AG08395 (cell line): ENCODE measurements at places on chromosomes 5 and 9.
A peak's percentile ranks its signal among the peaks of the same experiment; 100 is the strongest.

- no peak for DNase-seq
Measured at GRCh38 chr5:25027061-25027460, 382.3 kb upstream of the CDH10 start.

DNA sequence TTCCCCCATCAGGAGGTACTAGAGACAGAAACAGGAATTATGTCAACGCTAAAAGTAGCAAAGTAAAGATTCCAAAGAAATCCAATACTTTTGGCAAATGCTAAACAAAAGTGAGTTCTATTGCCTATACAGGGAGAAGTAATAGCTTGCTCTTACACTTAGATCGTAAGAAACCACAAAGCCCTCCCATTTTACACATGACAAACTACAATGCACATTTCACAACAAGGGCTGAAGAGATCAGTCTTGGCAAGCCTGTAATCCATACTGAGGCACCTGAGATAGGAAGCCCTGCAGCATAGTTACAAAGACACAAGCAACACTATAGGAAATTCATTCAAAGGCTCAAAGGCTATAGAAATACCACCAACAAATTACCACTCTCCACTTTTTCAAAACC is 7.7 kb downstream of the HNRNPK start:
- no peak for DNase-seq

DNA sequence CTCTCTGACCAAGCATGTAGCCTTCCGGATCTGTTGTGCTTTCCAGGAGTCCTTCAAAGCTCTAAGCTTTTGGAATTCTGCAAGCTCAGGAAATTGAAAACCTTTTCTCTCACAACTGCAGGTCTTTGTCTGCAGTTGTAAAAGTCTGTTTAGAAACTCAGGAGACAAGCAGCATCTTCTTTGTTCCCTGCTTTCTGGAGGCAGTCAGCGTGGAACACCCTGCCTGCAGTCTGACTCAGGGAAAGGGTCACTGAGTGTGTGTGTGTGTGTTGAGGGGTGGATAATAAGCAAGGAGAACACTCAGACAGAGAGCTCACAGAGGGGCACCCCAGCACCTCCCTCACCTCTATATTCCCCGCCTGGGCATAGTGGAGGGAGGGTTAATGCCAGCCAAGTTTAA is 29.1 kb downstream of the KCNIP1 start:
- no peak for DNase-seq

DNA sequence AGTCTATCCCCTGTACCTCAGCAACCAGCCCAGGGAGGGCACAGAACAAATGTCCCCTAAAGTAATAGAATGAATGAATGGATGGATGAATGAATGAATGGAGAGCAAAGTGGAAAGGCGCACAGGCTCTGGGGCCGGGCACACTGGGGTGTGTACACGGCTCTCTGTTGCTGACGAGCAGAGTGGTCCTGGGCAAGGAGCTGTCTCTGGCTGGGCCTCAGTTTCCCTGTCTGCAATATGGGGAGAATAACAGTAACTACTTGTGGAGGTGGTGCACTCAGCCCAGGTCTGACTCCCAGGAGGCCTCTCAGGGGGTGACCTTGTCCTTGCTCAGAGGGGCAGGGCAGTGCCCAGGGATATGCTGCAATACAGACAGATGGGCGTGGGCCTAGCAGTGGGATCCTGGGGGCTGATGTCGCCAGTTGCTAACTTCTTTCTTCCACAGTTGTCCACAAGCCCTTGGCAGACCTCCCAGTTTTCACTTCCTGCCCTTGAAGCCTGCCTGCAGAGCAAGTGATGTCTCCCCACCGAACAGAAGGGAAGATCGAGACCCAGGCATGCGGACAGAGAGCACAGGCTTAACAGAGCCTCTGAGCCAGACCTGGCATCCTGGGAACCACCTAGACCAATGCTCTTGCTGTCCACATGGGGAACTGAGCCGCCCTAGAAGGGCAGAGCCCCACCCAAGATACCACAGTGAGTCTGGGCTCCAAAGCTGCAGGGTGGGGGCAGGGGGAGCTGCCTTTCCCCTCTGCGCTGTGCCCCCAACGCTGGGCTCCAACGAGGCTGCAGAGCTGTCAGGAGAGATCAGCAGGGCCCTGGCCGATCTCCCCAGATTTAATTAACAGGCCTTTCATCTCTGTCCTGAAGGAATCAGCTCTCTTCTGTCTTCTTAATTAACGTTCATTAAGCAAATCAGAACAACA is 13.6 kb upstream of the LAMC3 start:
- DNase-seq = peak; percentile 60

- DNase-seq = no peak
Measured at GRCh38 chr5:66010476-66010875, 84.1 kb downstream of the ERBIN start.

DNA sequence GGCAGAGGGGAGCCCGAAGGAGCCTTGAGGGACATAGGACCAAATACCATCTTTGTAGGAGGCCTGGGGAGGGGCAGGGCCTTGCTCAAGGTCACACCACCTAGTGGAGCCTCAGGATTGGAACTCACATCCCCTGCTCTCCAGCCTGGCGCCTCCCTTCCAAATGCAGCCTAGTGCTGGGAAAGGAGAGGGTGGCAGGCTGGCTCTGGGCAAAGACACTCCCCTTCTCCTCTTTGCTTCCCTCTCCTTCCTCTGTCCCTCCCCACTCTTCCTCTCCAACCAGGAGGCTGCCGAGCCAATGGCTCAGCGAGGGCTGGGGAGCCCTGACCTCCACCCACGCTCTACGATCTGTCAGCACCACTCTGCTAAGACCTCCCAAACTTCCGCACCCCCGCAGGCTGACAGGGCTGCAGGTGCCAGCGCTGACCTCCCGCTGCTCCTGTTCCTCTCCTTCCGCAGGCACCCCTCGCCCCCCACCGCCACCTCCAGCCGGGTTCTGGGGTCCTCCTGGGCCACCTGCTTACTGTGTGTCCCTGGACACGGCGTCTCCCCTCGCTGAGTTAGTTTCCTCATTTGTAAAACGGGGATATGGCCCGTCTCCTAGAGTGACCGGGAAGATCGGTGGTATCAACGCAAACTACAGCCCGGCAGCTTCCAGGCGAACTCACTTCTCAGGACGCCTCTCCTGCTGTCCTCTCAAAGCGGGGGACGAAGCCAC is 52.9 kb downstream of the C9orf50 start:
- peak; percentile 65 for DNase-seq
